ENCODE measurements at places on chromosomes 6 and 20.

- no peak for DNase-seq
Measured at GRCh38 chr6:33001685-33002084, 7.7 kb downstream of the HLA-DOA start.

- DNase-seq: no peak
Measured at GRCh38 chr20:44464514-44464913, 11.2 kb upstream of the TTPAL start.

DNA sequence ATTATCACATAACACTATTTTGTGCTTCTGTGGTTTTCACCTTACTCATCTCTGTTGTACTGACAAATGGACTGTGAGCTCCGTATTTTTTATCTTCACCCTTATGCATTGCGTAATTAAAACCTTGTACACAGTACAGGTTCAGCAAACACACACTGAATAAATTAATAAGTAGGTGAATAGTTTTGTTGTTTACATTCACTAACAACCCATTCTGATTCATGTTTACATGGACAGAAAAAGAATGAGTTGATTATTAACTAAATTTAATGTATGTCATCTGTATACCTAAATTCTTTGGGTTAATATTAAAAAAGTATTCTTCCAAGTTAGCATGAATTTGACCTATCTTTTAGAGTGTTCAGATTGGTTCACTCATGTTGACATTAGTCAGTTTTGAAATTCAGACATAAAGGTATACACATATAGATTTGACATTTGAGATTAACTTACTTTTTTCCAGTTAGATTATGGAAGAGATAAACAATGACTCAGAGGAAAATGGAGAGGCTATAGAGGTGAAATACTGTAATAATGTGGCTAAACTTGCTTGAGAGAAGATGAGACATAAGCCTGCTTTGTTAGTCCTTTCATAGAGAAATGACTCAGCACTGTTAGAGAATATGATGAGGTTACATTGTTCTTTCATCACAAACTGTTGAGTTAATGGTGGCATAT, 541.7 kb upstream of the FLRT3 start:
- no peak for DNase-seq

GRCh38 chr6:161091972-161092701, 100.6 kb downstream of the MAP3K4 start:
- DNase-seq: no peak

DNA sequence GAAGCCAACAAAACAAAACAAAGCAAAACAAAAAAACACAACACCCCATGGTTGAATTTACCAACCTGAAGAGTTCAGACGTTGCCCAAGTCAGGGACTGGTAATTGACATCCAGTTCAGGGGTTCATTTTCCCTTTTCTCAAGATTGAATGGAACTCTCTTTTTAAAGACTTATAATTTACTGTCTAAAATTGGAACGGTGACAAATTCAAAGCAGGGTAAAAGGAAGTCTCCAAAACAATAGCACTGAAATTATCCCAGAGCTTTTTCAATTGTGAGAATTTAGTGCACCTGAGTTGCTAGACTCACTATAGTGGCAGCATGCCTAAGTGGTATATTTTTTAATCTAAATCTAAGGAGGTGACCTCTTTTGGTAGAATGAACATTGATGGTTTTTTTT, 90.9 kb upstream of the PREP start:
- DNase-seq: no peak

GRCh38 chr20:62874964-62875344, 13.3 kb upstream of the TCFL5 start:
- DNase-seq: no peak

DNA sequence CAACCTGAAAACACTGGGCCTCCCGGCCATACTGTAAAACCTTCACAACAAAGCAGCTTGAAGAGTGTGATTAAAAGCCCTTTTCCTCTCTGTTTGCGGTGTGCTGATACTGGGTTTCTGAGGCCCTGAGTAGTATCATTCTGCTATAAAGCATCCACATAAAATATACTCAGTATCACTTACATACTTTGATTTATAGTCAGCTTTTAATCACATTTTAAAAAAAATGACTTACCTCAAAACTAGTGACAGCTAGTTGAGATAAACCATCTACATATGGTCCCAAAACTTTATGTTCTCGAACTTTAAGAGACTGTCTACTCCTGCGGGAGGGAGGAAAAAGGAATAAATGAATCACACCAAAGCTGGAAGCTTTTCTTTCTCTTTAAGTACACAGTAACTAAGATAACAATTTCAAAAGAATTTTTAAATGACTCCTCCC, 135.7 kb downstream of the KIF13A start:
- no peak for DNase-seq

GRCh38 chr20:41123631-41124030, 13.7 kb upstream of the PLCG1 start:
- DNase-seq: no peak

DNA sequence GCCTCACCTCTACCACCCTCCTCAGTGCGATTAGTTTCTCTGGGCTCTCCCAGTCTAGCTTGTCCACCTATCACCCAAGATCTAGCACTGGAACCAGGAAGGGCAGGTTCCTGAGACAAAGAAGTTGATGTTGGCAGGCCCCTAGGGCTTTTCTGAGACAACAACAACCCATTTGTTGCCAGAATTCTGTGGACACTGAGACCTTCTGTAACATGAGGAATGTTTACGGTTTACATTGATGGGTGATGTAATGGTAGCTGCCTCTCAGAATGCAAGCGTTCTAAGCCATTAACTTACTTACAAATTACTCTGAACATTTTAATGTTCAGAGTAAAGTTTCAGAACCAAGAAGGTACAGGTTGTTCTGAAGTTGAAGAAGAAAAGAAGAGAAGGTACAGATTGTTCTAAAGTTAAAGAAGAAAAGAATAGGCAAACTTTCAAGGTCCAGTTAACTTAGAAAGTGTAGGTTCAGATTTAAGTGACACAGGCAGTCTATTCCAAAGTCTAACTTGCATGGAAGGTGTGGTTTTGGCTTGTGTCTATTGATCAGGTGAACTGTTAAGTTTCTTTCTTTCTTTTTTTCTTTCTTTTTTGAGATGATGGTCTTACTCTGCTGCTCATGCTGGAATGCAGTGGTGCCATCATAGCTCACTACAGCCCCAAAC, 3.7 kb upstream of the MED23 start:
- DNase-seq: no peak

DNA sequence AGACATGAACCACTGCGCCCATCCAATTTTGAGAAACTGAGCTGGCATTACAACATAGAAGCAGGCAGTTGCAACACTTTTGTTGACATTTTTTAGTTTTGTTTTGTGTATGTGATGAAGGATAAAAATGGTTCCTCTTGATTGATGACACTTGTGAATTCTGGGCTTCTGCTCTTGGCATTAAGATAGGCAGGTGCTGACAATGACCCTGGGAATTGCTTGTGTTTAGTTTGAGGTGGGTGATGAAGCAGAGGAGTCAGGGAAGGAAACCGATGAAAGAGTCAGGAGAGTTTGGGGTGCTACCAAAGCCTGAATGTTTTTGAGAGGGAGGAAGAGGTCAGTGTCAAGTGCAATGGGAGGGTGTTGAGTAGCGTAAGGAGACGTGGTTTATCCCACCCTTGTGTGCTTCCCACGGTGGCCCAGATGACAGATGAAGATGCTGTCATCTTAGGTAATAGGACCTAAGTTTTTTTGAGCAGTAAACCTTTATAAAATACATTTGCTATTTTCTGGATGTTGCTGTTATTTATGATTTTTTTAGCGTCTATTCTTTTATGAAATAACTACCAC, 19.4 kb downstream of the CDS2 start:
- DNase-seq: no peak

GRCh38 chr6:11575408-11576033, 38.0 kb downstream of the TMEM170B start:
- DNase-seq: peak; percentile 62

- no peak for DNase-seq
Measured at GRCh38 chr6:150897400-150897943, 32.0 kb downstream of the MTHFD1L start.

DNA sequence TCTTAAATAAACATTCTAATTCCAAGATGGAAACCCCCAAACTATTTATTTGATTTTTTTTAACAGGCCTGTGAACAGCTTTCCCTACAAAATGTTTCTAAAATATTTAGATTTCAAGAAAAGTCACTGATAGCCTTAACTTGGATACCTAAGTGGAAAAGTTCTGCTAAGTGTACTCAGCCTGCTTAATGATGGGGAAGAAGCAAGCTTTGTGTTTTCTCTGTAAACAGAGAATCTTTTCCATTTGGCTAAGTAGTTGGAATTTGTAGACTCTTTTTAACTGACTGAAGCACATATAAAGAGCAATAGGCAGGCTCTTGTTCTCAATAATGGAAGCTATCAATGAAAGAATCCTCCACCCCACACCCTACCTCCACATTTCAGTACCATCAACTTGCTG, 108.2 kb downstream of the KIF6 start:
- no peak for DNase-seq

GRCh38 chr20:40279390-40279789, 409.6 kb downstream of the MAFB start:
- DNase-seq: no peak

DNA sequence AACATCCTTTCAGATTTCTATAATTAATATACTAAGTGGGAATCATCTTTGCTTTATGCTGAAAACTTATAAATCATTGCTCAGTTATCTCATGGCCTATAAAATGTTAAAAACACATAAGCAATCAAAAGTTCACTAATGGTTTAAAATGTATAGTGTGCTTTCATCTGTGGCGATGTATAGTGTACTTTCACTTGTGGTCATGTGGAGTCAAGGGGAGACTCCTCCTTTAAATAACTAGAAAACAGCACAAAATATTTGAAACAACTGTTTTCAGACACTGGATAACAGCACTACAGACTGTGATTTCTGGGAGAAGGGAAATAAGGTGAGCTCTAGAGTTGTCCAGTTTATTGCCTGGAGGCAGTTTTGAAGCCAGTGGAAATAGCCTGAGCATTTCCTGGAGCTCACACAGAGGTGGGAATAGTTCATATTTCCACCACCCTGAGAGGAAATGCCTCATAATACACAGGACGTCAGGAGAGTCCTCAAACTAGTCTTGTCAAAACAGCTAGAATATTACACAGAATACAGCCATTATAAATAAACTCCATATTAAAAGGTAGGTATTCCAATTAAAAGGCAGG, 89.4 kb downstream of the CEP162 start:
- no peak for DNase-seq

GRCh38 chr20:8246153-8246552, 114.1 kb downstream of the PLCB1 start:
- DNase-seq: no peak

- peak; percentile 18 for DNase-seq
Measured at GRCh38 chr6:127879685-127880084, 21.2 kb downstream of the THEMIS start.

- no peak for DNase-seq
Measured at GRCh38 chr6:87687296-87687695, 14.7 kb downstream of the AKIRIN2 start.

GRCh38 chr20:20668639-20669038, 43.8 kb downstream of the RALGAPA2 start:
- no peak for DNase-seq

DNA sequence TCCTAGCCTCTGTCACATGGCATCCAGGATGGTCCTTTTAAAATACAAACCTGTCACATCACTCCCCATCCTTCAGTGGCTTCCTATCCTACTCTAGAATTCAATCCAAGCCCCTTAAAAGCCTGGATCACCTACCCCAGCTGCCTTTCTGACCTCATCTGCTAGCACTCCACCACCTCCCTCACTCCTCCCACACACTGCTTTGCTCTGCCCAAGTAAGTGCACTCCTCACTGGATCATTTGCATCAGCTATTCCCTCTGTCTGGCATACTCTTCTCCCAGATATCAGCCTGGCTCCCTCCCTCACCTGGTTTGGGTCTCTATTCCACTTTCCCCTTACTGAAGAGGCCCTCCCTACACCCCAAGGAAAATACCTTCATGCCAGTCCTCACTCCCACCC, 10.5 kb downstream of the C6orf136 start:
- DNase-seq: no peak

GRCh38 chr6:42915732-42916131, at the start of gene PTCRA:
Gene PTCRA (plus strand): TSS chr6:42916053. CDS start chr6:42916070, 17 bp downstream.
- no peak for DNase-seq

GRCh38 chr6:157023958-157024357, 246.8 kb downstream of the ARID1B start:
- no peak for DNase-seq

DNA sequence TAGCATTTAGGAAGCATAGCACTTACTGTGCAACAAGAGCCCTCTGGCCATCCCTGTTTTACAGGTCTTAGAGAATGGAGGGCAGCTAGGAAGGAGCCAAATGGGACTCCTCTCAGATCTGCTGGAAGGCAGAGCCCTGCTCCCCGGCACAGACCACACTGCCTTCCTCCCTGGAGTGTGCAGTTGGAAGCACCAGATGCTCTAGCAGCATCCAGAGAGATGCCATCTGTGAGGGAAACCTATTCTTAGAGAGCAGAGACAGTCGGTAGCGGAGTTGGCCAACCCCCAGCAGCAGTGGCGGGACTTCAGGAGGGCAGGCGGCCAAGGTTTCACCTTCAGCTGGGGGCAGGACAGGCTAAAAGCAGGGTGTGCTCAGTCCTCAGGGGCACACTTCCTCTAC, 16.7 kb upstream of the E2F1 start:
- no peak for DNase-seq

GRCh38 chr6:32047855-32048766, 9.9 kb downstream of the CYP21A2 start:
- peak; percentile 84 for DNase-seq

- no peak for DNase-seq
Measured at GRCh38 chr20:60053125-60053817, 95.0 kb downstream of the CDH26 start.

DNA sequence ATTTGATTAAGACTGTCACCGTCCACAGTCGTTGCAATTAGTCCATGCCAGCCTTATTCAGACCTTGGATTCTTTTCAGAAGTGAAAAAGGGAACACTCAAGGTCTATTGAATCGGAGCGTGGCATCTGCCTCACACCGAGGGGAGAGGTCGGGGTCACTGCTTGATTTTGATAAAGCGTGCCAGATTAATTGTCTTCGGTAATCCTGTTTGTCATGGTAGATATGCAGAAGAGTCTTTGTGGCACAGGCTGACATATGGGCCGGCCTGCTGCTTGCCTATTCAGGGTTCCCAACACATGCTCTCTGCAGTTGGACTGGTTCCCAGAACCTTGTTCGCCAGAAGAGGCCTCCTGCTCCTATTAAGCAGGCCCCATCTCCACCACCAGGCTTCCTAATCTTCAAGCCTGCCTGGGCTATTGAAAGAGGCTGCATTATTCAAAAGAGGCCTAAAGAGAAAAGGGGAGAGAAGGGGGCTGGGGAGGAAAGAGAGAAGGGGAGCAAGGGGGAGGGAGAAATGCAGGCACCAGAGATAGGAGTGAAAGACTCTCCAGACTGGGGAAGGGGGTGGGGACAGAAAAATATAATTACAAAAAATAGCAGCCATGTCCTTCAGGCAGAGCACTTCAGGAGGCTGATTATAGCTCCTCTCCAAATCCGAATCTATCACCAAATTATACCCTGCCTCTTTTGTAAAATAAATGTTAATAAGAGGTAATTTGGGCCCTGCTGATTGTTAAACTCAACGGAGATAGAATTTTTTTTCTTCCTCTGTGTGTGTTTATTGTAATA, 611.3 kb downstream of the HDGFL1 start:
- peak; percentile 89 for DNase-seq

- DNase-seq: peak; percentile 55
Measured at GRCh38 chr20:40646361-40646760, 42.7 kb downstream of the MAFB start.

Measured in retina (tissue), 1 donor.